Activated CD8-positive, alpha-beta T cell treated with anti-CD3 and anti-CD28 coated beads for 36 hours (primary cell): ENCODE measurements at places on chromosomes 2 and 18. TPM values are rescaled to one million over a fixed set of nuclear protein-coding genes. Genes with fewer than 3 reads are reported as not detected.
A peak's percentile ranks its signal among the peaks of the same experiment; 100 is the strongest.

- H3K4me1 ChIP-seq: no peaks in the 10 kb centered on the region
- no peak overlapping the region for H3K27ac ChIP-seq
- no peak for DNase-seq
- H3K27me3 ChIP-seq: peaks cover 2% of the 10 kb centered on the region
- H3K4me3 ChIP-seq: no peak overlapping the region
These were observed 96.8 kb downstream of the MCFD2 start for GRCh38 chr2:46818819-46819218.

- no peak overlapping the region for H3K4me3 ChIP-seq
- no peak overlapping the region for H3K27ac ChIP-seq
- peaks cover 2% of the 10 kb centered on the region for H3K27me3 ChIP-seq
- no peaks in the 10 kb centered on the region for H3K4me1 ChIP-seq
- DNase-seq: no peak
- no peaks in the 10 kb centered on the region for H3K36me3 ChIP-seq
These were observed 357.9 kb downstream of the DPP10 start for GRCh38 chr2:114800371-114800770.

The DSG1 gene
- total RNA-seq: not detected

DNA sequence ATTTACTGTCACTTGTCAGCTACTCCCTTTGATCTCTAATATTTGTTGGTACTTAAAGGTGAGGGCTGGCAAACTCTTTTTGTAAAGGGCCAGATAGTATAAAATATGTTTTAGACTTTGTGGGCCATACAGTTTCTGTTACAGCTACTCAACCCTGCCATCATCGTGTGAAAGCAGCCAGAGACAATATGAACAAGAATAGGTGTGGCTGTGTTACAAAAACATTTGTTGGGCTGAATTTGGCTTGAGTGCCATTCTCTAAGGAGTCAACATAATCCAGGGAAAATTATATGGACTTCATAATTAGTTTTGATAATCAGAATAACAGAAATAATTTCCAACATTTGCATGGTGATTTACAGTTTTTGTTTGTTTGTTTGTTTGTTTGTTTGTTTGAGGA lies 190.6 kb downstream of the LTBP1 start:
- no peak for DNase-seq
- no peak overlapping the region for H3K27ac ChIP-seq
- H3K36me3 ChIP-seq: no peaks in the 10 kb centered on the region
- H3K27me3 ChIP-seq: peaks cover 1% of the 10 kb centered on the region
- H3K4me3 ChIP-seq: no peak overlapping the region

DNA sequence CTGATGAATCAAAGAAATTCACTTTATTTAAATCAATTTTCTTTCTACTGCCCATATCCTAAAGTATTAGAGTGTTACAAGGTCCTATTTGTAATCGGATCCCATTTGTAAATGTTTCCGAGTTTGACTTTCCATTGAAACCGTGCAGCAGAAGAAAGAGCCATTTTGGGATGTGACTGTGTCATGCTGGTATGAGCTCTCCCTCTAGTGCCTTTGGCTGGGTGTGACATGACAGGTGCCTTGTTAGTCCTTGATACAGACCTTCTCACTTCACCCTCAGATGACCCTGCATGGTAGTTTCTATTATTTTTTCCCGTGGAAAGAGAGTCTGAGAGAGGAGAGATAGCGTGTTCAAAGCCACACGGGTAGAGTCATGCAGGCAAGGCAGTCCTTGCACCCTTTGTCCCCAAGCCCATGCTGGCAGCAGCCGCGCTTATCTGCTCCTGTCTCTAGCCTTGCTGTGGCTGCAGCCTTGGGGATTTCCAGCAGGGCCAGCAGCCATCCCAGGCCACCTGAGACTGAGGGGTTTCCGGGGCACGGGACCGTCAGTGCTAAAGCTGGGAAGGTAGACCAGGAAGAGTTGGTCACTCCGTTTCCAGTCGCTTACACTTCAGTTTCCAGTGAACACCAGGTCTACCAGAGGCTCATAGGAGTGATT lies 21.4 kb downstream of the CHMP1B start:
- H3K4me3 ChIP-seq: no peak overlapping the region
- peaks cover 4% of the 10 kb centered on the region for H3K27me3 ChIP-seq
- no peaks in the 10 kb centered on the region for H3K36me3 ChIP-seq
- H3K27ac ChIP-seq: no peak overlapping the region

DNA sequence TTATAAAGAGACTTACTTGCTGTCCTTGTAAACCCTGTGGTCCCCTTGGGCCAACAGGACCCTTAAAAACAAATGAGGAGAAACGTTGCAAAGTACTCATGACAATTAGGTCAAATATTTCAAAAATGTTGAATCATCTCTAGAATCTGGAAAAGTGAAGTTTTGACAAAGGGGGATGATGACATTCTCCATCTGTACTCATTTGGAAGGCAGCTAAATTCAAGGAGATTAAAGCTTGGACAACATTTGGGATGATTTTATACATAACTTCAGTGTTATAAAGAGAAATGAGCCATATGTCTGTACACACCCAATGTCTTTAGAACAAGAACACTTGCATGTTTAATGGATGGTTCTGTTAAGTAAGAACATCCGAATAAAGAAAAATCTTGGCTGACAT lies 92.9 kb downstream of the COL5A2 start:
- no peaks in the 10 kb centered on the region for H3K36me3 ChIP-seq
- H3K4me1 ChIP-seq: peaks cover 3% of the 10 kb centered on the region
- H3K27me3 ChIP-seq: no peaks in the 10 kb centered on the region
- no peak overlapping the region for H3K27ac ChIP-seq
- H3K4me3 ChIP-seq: no peak overlapping the region
- DNase-seq: no peak

DNA sequence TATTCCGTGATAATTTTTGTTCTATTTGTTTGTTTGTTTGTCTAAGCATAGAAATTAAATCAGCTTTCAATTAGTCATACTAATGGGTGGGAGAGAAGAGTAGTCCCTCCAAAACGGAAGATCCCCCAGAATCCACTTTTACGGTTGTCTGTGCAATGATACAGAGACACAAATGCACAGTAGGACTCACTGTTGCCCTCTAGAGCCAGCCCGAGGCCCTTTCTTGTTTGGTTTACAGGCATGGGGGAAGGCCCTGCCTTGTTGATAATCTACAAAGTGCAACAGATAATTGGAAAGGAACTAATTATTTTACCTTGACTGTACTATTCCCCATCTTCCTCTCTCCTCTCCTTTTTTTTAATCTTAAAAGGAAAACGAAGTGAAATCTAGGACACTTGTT lies 121.1 kb downstream of the ACOXL start:
- H3K36me3 ChIP-seq: no peaks in the 10 kb centered on the region
- peaks cover 6% of the 10 kb centered on the region for H3K27me3 ChIP-seq
- DNase-seq: peak; percentile 83
- peaks cover 81% of the 10 kb centered on the region for H3K4me1 ChIP-seq
- no peak overlapping the region for H3K4me3 ChIP-seq

- H3K27me3 ChIP-seq: no peaks in the 10 kb centered on the region
- no peak overlapping the region for H3K4me3 ChIP-seq
- H3K36me3 ChIP-seq: peaks cover 7% of the 10 kb centered on the region
These were observed 170.4 kb downstream of the NCK2 start for GRCh38 chr2:105915005-105915558.

GRCh38 chr2:68172990-68173700 lies 15.5 kb downstream of the PNO1 start:
- H3K27me3 ChIP-seq: no peaks in the 10 kb centered on the region
- H3K4me1 ChIP-seq: peaks cover 8% of the 10 kb centered on the region
- no peak overlapping the region for H3K4me3 ChIP-seq
- DNase-seq: no peak
- peak overlapping the region; percentile 3 for H3K27ac ChIP-seq

The CNDP1 gene
- total RNA-seq: not detected

The SH2D6 gene
- 0.77 TPM for total RNA-seq

The MYO1B gene
- total RNA-seq: 43.2 TPM

The SETBP1 gene
- total RNA-seq: 10.4 TPM

- H3K27me3 ChIP-seq: no peaks in the 10 kb centered on the region
- no peaks in the 10 kb centered on the region for H3K36me3 ChIP-seq
These were observed 872.6 kb downstream of the TDRD15 start for GRCh38 chr2:21996339-21996738.

The SUMO1 gene
- 114 TPM for total RNA-seq

DNA sequence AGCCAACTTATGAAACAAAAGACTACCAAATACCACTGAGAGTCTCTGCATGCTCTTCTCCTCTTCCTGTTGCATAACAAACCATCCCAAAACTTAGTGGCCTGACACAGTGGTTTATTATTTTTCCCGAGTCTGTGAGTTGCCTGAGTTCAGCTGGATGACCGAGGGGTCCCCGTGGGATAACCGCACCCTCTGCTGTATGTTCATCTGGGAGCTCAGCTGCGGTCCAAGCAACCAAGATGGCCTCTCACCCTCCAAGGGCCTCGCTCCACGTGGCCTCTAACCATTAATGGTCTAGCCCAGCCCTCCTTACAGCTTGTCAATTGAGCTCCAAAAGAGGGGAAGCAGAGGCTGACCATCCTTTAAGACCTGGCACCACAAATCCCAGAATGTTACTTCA lies 17.1 kb downstream of the ITM2C start:
- H3K27ac ChIP-seq: no peak overlapping the region
- no peaks in the 10 kb centered on the region for H3K27me3 ChIP-seq
- no peak overlapping the region for H3K4me3 ChIP-seq
- DNase-seq: no peak
- H3K4me1 ChIP-seq: peaks cover 41% of the 10 kb centered on the region

GRCh38 chr2:25290811-25291495 lies 50.8 kb downstream of the DNMT3A start:
- H3K4me1 ChIP-seq: peaks cover 66% of the 10 kb centered on the region
- peak; percentile 19 for DNase-seq
- H3K4me3 ChIP-seq: no peak overlapping the region
- no peaks in the 10 kb centered on the region for H3K27me3 ChIP-seq
- peaks cover 43% of the 10 kb centered on the region for H3K36me3 ChIP-seq
